Activated T-helper 17 cell treated with anti-CD3 and anti-CD28 coated beads, Interleukin-2, amount 50 U/mL, for 72 hours (primary cell): ENCODE measurements at places on chromosomes 13 and 19. TPM values are rescaled to one million over a fixed set of nuclear protein-coding genes. Genes with fewer than 3 reads are reported as not detected.

TMEM255B gene
- total RNA-seq: 2.0 TPM

MYBPC2 gene
- 0.28 TPM for total RNA-seq

SIGLEC14 gene
- not detected for total RNA-seq

- ATAC-seq: peak; percentile 90
Observed at GRCh38 chr13:32246468-32246867, 68.7 kb downstream of the ZAR1L start.

GRCh38 chr13:99435998-99436397 is 65.3 kb upstream of the TM9SF2 start:
- no peak for ATAC-seq

GRCh38 chr19:57689750-57690149 is 8.0 kb downstream of the ZNF551 start:
- no peak for ATAC-seq

CCDC70 gene
- 0.43 TPM for total RNA-seq

DNA sequence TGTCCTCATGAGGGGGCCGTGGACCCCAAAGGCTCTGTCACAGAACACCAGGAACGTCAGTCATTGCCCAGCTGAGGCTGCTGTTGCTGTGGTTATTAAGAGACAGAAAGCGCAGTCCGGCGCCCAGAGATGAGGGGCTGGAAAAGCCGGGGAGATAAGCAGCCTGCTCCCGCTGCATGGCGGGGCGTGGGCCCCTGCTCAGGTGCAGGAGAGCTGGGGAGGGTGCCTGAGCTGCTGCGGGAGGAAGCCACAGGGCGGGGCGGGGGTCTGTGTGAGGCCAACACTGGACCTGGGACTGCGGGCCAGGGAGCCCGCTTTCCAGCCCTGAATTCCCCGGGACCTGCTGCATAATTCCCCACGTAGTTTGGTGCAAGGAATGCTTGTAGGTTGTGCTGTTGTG is 11.3 kb downstream of the SOX1 start:
- ATAC-seq: no peak

- ATAC-seq: peak; percentile 62
Observed at GRCh38 chr19:14472202-14472938, 2.8 kb downstream of the PTGER1 start.

CEACAM21 gene
- 27.1 TPM for total RNA-seq

APOC1 gene
- total RNA-seq: 1.6 TPM

- ATAC-seq: no peak
Observed at GRCh38 chr13:44667943-44668342, 91.8 kb upstream of the TSC22D1 start.

DNA sequence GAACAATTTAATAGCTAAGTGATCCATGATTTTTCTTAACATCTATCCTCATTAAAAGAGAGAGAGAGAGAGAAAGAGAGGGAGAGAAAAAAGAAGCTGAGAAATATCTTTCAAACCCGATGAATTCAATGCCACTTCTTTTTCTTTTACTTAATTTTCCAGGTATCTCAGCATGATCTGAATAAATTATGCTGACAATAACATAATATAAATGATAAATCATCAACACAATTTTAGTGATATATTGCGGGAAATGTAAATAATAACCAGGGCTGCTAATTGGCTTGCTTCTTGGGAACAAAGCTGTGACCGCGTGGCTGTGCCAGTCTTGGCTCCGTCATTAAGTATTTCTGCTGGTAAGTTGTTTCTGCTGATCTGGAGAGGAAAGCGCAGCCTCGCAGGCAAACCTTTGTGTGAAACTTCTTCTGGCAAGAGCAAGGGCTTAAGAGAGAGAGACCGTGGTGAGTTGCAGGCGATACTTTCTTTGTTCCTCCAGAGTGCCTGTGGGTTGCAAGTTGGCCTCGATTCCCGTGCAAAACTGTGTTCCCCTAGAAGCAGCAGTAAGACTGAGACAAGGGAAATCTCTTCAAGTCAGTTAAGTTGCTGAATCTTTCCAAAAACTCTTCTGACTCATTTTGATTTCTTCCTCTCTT is 489.1 kb upstream of the TSHZ3 start:
- ATAC-seq: no peak

TMC4 gene
- total RNA-seq: 1.0 TPM

HIPK4 gene
- not detected for total RNA-seq

GRCh38 chr19:32630338-32630737 is 44.6 kb downstream of the ANKRD27 start:
- no peak for ATAC-seq

GRCh38 chr19:582497-583197 is 7.0 kb upstream of the HCN2 start:
- ATAC-seq: no peak

DNA sequence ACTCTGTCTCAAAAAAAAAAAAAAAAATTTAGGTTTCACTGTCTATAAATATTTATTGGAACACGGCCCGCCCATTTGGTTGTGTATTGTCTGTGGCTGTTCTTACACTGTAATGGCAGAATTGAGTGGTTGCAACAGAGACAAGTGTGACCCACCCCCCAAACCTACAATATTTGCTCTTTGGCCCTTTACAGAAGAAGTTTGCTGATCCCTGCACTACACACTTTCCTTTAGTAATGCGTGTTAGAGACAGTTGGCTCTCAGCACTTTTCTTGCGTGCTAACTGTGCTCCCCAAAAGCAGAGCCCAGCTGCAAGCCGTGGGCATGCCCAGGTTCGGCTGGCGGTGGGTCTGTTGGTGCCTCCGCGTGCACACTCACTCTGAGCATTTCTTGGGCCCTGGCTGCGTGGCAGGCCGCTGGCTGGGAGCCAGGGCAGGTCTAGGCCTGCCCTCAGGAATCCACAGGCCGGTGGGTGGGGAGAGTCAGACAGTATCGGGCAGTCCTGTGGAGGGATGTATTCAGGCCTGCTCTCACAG is 72.6 kb downstream of the SIPA1L3 start:
- no peak for ATAC-seq

C19orf18 gene
- total RNA-seq: not detected

DNA sequence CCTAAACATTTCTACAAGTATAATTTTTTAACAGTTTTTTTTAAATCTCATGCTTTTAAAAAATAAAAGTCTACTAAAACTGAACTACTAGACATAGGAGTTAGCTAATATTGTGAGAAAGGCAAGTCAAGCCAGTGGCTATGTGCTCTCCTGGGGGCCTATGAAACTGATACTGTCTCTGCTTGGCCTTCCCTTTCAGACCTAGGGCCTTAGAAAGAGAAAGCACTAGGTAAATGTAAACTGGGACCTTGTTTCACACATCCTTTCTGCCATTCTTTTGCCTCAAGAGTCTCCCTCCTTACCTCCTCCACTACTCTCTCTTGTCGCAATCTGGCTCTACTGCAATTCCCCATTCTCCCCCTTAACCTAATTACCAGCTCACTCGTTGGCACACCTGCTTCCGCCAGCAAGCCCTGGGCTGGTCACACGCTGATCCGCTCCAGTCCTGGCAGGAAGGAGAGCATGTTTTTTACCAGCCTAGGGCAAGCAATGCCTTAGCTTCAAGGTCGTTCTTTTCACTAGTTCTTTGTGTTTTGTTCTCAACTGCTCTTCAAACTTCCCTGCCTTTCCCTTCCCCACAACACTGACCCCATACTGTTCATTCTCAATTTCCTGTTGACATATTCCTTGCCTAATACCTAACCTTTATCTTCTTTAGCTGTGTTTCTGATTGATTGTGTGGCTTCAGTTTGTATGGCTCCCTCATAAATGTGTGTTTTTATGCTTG is 23.1 kb downstream of the TBC1D4 start:
- no peak for ATAC-seq

DNA sequence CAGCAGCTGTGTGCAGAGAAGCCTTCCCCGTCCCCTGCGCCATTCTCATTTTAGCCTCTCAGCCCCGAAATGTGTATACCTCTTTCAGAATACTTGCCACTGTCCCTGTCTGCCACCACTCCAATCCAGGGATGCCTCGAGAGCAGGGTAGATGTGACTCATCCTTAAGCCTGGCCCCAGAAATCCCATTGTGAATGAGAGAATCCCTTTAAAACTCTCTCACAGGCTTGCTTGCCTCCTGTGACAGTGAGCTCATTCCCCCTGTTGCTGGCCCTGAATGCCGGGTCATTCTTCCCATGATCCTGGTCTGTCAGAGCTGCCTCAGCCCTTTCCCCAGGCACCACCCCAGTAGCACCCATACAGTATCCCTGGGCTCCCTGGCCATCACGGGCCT is 9.6 kb downstream of the AP2A1 start:
- ATAC-seq: no peak

VSTM1 gene
- total RNA-seq: not detected

AZU1 gene
- not detected for total RNA-seq

DNA sequence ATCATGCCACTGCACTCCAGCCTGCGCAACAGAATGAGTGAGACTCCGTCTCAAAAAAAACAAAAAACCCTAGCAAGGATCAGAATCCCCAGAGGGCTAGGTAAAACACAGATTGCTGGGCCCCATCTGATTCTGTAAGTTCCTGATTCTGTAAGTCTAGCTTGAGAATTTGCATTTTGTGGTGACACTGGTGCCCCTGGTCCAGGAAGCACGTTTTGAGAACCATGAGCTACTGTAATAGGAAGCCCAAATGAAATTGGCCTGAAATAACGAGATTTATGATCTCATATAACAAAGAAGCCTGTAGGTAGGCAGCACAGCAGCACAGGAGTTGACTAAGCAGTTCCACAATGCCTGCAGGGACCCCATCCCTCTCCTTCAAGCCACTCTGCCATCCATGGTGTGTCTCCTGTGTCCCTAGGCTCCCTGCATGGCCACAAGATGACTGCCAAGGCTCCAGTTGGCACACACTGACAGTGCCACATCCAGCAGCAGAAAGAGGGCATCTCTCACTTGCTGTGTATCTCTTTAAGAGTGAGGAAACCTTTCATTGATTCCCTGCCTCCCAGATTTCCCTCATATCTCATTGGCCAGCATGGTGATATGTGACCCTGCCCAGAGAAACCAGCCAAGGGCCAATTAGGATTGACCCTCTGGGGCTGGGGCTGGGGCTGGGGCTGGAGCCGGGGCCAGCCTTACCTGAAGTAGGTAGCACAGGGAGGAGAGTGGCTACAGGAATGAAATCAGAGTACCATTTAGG is 21.7 kb downstream of the SIPA1L3 start:
- no peak for ATAC-seq

- peak; percentile 85 for ATAC-seq
Observed at GRCh38 chr19:44643605-44644401, at the start of gene PVR. PVR (plus strand) TSS chr19:44643910; CDS start chr19:44644097, 187 bp downstream.

FCGBP gene
- total RNA-seq: 2.1 TPM

IZUMO2 gene
- not detected for total RNA-seq

GRCh38 chr19:18844806-18845329 is 13.1 kb downstream of the UPF1 start:
- no peak for ATAC-seq

PSG2 gene
- total RNA-seq: not detected

GRCh38 chr13:28027607-28028364 is 39.3 kb upstream of the URAD start:
- no peak for ATAC-seq

KCTD4 gene
- not detected for total RNA-seq

GAS6 gene
- total RNA-seq: 0.58 TPM

GRCh38 chr13:33321686-33322542 is 36.4 kb upstream of the STARD13 start:
- no peak for ATAC-seq

DNA sequence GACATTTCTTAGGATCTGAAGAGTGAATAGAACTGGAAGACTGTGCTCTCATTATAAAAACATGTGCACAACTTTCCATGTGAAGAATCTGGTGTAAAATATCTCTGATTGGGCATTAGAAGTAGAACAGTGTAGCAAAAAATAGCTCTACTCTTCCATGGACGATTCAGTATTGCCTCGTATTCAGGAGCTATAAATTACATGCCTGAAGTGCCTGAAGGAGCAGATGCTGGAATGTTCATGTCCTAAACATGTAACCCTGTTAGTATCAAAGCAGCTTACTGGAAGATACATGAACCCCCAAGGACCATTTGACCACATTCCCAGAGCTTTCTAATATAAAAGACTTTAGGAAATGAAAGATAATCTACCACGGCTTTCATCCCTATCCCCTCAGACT is 528.9 kb downstream of the DACH1 start:
- ATAC-seq: no peak

- ATAC-seq: no peak
Observed at GRCh38 chr19:47813995-47814328, 7.8 kb upstream of the CRX start.

DNA sequence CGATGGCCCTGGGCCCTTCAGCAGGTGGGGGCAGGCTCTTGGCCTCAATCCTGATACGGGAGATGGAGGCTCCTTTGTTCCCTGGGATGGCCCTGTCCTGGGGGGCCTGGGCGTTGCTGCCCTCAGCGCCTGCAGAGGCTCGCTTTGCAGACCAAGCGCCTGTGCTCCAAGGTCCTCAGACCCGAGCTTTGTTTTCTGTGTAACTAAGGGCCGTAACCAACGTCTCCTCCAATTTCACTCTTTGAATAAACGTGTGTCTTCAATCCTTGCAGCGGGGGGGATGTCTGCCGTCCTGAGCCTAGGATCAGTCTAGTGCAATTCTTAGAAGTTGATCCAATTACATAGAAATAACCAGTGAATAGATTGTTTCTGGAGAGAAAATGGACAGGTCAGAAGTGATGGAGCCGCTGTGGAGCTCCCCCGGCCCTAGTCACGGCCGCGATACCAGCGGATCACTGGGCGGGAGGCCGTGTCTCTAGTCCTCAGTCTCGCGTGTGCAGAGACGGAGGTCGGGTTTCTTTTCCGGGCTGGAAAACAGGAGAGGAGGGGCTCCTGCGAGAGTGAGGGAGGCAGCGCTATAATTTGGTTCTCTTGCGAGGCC is 5.3 kb downstream of the PTBP1 start:
- no peak for ATAC-seq

PPM1N gene
- 4.3 TPM for total RNA-seq

DNA sequence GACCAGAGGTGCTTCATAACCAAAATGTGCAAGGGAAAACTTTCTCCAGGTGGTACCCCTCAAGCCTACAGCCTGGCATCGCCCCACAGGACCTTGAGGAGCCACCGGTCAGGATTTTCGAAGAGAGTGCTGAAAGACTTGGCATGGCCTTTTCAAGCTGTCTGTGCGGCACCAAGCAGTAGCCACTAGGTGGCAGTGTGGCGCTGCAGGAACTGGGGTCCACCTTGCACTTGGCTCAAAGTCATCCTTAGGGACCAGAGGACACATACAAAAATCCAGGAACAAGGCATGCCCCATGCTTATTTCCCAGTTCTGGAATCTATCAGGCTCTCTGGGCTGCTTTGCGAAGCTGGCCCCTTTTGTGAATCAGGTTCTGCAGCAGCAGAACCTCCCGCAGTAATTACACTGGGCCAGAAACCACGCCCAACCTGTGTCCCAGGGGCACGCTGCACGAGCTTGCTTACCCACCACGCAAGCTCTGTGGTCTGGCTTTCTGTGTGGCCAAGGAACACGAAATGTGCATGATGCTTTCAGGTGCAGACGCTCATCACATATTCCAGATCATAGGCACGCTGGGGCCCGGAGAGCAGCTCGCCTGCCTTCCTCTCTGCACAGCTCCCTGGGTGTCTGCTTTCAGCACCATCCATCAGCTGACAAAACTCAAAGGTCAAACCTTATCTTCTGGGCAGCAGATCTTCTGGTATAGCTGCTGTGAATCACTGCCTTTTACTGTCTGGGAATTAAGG is 87.2 kb downstream of the SLC7A1 start:
- ATAC-seq: peak; percentile 76

GRCh38 chr13:40762849-40763248 is 8.1 kb downstream of the MRPS31 start:
- no peak for ATAC-seq

GRCh38 chr13:79775830-79776229 is 294.9 kb downstream of the NDFIP2 start:
- ATAC-seq: no peak
